ENCODE measurements at places on chromosomes 6 and 20.

- DNase-seq: no peak
Observed at GRCh38 chr20:13283869-13284829, 63.1 kb downstream of the ISM1 start.

- no peak for DNase-seq
Observed at GRCh38 chr20:13199279-13199678, 21.8 kb upstream of the ISM1 start.

DNA sequence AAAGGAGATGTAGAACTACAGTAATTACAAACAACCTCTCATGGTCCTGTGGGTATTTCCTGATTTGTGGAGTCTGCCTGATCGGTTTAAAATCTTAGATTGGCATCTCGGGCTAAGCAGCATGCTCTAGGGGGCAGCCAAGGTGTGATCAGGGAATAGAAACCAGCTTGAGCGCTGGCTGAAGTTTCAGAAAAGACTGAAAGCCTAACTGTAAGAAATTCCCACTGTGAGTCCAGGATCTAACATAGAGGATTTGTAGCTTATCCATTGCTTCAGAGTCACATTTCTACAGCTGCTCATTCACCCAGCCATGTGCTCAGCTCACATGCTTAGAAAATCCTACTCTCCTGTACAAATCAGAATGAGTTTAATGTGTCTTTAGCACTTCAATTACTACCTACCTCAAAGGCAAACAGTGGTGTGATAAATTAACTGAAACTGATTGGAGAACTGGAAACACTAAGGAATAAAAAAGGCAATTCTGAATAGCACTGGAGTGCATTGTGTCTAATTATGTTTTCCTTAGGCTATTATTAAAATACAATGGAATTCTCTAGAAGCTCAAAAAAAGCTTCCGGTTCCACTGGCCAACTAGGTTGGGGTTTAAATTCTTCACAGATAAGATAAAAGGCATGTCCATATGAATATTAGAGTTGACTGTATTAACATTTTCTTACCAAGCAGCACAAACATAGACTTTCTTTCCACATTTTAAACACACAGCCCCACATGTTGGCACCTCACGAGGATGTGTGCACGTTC lies 73.8 kb upstream of the MPC1 start:
- no peak for DNase-seq

DNA sequence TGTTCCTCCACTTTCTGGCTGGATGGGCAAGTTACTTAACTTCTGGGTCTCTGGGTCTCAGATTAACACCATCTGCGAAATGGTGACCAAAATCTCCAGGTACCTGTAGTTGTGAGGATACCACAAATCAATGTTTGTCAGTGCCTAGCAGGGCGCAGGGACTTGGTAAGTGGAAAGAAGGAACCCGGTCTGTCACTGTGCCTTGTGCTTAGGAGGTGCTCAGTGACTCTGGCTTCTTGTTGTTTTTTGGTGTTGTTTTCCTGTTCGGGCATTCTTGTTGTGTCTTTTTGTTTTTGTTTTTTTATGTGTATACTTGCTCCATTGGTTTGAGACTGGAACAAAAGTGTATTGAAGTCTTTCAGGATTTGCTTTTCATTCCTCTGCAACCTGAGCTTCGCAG lies 17.8 kb downstream of the TM9SF4 start:
- DNase-seq: no peak

DNA sequence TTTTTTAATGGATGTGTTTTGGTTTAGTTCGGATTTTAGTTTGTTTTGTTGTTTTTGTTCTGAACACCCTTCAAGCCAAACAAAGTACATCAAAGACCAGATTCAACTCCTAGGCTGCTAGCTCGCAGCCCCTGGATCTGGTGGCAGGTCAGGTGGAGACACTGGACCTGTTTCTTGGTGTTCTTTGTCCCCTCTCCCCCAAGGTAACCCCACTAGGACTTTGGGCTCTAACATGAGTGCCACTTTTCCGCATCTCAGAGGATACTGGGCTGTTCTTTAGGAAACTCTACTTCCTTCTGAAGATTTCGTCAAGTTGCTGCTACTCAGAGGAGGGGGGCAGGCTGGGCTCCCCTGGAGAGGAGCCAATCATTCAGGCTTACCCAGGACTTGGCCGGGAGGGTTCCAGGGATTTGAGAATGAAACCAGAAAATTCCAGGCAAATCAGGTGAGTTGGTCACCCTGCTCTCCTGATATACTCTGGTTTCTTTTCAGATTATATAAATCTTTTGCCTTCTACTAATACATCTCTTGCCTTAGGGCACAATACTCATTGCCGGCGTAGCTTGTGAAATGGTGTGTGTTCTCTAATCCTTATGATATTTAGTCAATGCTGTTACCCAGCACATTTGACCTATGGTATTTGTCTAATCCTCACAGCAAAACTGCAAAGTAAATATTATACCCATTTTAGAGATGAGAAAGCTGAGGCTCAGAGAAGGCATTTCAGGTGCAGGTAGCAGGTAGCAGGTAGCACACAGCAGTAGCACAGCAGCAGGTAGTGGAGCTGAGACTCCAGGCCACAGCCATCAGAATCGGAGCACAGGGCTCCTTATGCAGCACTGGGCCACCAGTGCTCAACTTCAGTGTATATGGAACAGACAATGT lies 291.6 kb downstream of the TSHZ2 start:
- no peak for DNase-seq

GRCh38 chr20:21230686-21231085 lies 72.4 kb upstream of the XRN2 start:
- no peak for DNase-seq

GRCh38 chr6:118509009-118509617 lies 39.0 kb upstream of the PLN start:
- no peak for DNase-seq

- DNase-seq: no peak
Observed at GRCh38 chr6:136318676-136319075, 29.0 kb upstream of the BCLAF1 start.

- peak; percentile 21 for DNase-seq
Observed at GRCh38 chr6:116034327-116034726, 26.4 kb downstream of the FRK start.

DNA sequence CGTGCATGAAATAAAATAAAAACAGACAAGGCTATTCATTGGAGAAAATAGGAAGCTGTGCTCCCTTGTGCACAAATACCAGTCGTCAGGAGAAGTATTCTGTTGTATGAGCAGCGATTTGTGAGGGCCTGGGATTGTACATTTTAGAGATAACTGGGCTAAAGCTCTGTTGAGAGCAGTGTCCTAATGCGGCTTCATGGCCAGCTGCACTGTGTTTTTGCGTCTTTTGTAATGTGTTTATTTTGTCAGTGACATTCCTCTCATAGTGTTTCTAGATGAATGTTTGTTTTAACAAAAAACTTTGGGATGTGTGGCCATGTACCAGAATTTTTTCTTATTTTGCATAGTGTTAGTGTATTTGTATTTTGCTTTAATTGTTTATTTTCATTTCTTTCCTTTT lies 14.8 kb downstream of the ERMARD start:
- no peak for DNase-seq

GRCh38 chr6:52983159-52983848 lies 11.8 kb downstream of the GSTA4 start:
- no peak for DNase-seq

DNA sequence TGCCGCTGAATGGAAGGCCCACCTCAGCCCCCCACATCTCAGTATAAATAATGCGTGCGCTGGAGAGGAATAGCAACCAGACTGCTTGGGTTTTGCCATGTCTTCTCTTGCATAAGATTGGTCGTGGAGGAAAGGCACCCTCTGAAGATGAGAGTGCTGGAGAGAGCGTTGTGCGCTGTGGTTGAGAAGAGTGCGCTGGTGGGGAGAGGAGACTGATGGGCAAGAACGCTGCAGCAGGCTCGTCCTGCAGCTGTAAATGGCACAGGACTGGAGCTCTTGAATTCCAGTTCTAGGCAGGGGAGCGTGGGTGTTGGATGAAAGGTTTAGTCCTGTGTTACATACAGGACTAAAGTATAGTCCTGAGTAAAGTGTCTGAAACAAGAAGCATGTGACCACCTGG lies 51.5 kb downstream of the RPRD1B start:
- no peak for DNase-seq

- no peak for DNase-seq
Observed at GRCh38 chr6:83853178-83854000, at the start of gene RIPPLY2. TSS of gene RIPPLY2 (plus strand) at chr6:83853360. CDS start at chr6:83853417, 57 bp downstream.

- peak; percentile 66 for DNase-seq
Observed at GRCh38 chr20:8837396-8837795, 231.5 kb upstream of the PLCB4 start.

- no peak for DNase-seq
Observed at GRCh38 chr6:124438546-124439065, 523.6 kb upstream of the RNF217 start.

DNA sequence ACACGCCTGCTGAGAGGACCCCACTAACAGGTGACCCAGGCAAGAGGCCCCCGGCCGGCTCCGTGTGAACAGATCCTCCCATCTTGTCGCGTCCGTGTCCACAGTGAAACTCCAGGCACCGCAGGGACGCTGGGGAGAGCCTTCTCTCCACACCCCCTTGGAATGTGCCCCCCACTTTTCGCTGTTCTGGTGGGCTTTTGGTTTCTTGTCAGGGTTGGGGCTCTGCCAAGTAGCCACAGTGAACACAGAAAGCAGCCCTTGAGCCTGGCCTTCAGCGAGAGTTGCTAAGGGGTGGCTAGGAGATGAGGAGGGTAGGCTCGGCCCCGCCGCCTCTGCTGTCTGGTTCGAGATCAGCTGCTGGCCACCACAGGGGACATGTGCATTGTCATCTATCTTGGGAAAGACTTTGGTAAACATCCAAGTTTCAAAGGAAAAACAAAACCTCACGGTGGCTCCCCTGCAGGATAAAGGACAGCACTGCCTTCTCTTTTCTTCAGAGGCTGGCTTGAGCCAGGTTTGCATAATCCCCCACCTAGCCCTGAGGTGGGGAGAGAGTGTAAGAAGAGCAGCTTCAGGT lies 22.7 kb downstream of the SYNDIG1 start:
- DNase-seq: no peak

DNA sequence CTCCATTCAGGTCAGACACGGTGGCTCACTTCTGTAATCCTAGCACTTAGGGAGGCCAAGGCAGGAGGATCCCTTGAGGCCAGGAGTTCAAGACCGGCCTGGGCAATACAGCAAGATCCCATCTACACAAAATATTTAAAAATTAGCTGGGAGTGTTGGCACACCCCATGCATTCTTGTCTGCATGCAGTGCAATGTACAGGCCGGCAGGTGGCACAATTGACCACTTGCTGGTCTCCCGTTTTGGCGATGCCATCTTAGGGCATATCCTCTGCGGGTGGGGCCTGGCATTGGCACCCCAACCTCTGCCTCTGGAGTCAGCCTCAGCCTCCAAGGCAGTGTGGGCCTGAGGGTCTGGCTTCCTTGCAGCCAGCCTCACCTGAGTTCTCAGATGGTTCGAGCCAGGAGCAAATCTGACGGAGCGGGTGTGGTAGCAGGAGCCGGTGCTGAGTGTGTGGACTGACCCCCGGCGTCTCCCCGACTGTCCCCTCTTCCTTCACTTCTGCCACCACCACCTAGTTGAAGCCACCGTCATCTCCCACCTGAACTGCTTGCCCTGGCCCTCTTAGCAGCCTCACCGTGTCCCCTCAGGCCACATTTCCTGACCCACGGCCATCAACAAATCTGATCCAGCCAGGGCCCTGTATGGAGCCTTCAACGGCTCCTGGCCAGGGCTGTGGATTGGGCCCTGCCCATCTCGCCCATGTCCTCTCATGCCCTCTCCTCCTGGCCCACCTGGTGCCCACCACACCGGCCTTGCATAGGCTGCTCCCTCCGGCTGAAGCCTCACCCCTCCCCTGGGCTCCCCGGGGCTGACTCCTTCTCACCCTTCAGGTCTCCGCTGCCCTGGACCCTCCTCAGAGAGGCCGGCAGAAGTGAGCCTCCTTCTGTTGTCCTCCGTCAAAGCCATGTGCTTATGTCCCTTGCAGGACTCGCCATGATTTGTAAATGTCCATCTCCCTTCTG lies 44.0 kb downstream of the EFCAB8 start:
- no peak for DNase-seq

GRCh38 chr20:63750807-63751470 lies 11.4 kb downstream of the SLC2A4RG start:
- no peak for DNase-seq

- DNase-seq: no peak
Observed at GRCh38 chr20:63568986-63569949, 4.8 kb downstream of the HELZ2 start.

GRCh38 chr6:129050086-129050485 lies 167.1 kb downstream of the LAMA2 start:
- no peak for DNase-seq

DNA sequence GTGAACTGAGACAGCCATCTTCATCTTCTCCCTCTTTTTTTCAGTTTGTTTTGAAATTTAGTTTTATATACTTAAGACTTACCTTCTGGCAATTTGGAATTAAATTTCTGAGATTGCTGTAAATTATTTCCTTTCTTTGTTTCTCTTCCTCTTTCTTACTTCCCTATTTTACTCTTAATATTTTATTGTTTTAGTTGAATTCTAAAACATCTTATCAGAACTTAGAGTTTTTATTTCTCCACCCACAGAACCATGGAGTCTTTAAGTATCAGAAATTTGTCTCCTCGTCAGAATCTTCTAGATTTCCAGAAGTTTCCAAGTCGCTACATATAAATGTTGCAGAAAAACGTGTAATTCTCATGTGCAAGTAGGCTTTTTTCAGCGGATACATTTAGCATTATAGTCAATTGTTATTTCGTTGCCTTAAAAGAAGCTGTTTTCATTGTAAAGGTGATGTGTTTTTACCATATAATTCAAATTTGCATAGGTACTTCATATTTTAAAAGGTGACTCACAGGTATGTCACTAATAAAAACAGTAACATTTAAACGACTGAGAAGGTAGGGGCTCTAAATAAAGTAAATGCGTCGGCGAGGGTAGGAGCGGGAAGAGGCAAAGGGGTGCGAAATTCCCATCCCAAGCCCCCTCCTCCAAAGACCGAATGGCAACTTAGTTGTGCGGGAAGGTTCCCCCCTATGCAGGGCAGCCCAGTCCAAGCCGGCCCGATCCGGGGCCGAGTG lies 866 bp upstream of the MYO6 start:
- DNase-seq: no peak

DNA sequence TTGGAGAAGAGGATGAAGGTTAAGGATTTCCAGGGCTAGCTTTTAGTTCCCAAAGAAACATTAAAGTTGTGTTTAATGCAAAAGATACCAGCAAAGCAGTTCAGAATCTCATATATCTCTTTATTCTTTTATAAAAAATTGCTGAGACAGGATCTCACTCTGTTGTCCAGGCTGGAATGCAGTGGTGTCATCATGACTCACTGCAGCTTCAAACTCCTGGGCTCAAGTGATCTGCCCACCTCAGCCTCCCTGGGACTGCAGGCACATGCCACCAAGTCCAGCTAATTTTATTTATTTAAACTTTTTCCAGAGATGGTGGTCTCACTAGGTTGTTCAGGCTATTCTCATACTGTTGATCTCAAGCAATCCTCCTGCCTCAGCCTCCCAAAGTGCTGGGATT lies 41.1 kb upstream of the CAP2 start:
- DNase-seq: no peak

- no peak for DNase-seq
Observed at GRCh38 chr20:41339957-41340326, 679 bp upstream of the LPIN3 start.

GRCh38 chr6:166866839-166867637 lies 89.3 kb downstream of the RNASET2 start:
- no peak for DNase-seq

GRCh38 chr20:53582574-53583351 lies 10.9 kb downstream of the ZNF217 start:
- peak; percentile 91 for DNase-seq
